ENCODE measurements at places on chromosomes 7 and 10.

GRCh38 chr10:17386616-17387075 is 67.7 kb downstream of the ST8SIA6 start:
- DNase-seq: peak; percentile 91

DNA sequence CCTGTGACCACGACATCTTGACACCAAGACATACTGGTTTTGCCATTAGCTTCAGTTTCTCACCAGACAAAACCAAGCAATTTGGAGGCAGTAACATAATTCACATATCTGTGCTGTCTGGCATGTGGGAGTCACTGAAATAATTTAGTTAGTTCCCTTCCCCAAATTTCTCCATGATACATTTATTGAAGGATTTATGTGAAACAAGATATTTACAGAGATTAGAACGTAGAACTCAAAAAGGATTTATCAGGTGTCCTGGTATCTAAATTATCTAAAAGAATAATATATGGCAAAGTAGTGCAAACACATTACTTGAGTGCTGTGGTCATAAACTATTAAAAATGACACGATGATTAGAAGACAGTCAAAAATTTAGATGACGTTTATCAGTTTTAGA is 98.7 kb downstream of the ETV1 start:
- no peak for DNase-seq

DNA sequence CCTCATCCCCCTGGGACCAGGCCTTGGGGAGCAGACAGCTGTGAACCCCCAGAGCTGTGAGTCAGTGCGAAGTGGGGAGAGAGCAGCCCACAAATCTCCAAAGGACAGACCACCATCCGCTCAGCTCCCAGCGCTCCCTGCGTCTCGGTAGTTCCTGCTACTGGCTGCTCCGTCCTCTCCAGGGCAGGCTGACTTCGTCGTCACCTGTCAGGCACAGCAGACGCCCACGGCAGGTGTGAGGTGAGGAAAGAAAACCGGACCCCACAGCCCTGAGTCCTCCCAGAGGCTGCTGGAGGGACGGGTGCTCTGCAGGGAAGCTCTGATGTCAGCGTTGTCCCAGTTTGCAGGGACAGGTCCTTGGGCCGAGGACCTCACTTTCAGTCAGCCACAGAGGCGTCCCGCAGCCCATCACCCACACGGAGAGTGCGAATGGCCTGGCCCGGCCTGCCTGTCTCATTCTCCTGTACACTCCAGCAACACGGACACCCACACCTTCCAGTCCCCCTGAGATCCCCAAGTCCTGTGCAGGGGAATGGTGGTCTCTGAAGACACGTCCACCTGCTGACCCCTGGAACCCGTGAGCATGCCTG is 95.2 kb downstream of the DNAJB6 start:
- no peak for DNase-seq

DNA sequence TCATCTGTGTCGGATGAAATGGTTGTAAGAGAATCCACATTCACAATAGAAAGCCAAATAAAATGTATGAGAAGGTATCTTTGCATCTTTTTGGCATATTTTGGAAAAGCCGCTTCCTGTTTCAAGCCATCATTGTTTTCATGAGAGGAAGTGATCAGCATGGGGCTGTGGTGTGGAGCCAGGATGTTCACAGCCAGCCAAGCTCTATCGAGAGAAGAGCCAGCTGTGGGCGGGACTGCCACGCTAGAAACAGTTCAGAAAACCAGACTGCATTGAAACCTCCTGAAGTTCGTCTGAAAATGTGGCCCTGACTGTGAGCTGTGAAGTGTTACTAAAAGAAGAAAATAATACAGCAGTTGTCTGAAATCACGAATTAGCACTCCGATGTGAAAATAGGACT is 21.2 kb upstream of the NPS start:
- peak; percentile 52 for DNase-seq

DNA sequence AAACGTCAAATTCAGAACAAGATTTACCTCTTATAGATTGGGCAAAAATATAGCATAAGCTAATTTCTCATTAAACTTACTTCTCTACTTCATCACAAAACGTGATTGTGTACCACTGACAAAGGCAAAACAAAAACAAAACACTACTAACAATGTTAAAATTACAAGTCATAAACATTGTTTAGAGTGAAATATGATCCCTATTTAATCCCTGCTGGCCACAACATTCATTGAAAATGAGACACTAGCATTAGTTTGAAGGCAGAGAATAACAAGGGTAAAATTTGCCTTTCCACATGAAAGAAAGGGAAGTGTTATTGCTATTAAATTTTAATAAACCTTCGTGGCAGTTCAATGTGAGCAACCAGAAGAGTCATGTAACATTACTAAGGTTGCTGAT is 45.0 kb downstream of the SEMA3A start:
- DNase-seq: no peak
